ENCODE measurements at places on chromosomes 12 and 14. TPM values are rescaled to one million over a fixed set of nuclear protein-coding genes. Genes with fewer than 3 reads are reported as not detected.

Gene ACSM4
- not detected for total RNA-seq

Gene FOXM1
- 91.0 TPM for total RNA-seq

Gene LRP1-AS
- not detected for total RNA-seq

Gene SOAT2
- total RNA-seq: not detected

Gene CCDC184
- total RNA-seq: 1.4 TPM

Gene PAPLN
- 2.0 TPM for total RNA-seq

Gene ANKRD33
- not detected for total RNA-seq

Gene ABCC9
- 0.03 TPM for total RNA-seq

Gene NKX2-1
- not detected for total RNA-seq

Gene ZNF384
- 28.0 TPM for total RNA-seq

Gene ART4
- total RNA-seq: not detected

Gene SPIC
- not detected for total RNA-seq

Gene TMEM233
- not detected for total RNA-seq

DNA sequence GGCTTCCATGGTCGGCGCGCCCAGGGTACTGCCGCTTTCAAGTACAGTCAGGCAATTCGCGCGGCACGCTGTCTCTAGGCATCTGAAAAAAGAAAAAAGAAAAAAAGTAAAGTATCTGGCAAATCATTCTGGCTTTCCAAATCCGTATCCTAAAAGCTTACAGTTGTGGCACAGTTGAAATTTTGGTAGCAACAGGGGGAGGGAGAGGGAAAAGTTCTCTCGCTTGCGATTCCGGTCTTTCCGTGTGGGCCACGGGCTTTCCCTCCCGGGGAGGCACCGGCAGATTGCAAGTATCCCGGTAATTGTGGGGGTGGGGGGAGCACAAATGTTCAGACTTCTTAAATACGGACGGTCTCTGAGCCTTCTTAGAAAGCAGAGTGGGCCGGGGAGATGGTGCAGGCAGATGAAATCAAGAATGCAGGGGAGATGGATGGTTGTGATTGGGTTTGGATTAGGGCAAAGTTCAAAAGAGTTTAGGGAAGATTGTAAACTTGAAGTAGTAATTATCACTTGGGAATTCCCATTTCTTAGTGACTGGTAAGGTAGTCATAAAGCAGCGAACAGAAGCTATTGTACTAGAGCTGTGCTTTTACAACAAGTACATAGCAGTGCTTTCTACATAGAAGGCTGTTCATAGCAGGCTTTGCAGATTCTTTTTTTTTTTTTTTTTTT, 1.2 kb downstream of the SOCS2 start:
- DNase-seq: peak; percentile 61

DNA sequence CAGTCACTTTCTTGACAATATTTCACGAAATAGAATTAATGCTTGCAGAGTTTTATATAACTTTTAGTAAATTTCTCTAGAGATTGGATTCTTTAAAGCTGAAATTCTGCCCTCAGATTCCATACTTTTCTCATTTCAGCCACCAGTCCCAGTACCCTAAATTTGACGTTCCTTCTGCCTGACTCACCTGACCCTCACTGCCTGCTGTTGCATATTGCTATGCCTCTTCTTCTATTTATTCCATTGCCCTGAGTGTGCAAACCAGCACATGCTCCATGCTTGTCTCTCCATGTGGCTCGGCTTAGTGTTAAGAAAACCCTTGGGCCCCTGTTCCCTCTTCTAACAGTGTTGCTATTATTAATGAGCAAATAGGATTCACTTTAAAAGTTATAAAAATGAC, 533.3 kb downstream of the LRFN5 start:
- DNase-seq: peak; percentile 28

DNA sequence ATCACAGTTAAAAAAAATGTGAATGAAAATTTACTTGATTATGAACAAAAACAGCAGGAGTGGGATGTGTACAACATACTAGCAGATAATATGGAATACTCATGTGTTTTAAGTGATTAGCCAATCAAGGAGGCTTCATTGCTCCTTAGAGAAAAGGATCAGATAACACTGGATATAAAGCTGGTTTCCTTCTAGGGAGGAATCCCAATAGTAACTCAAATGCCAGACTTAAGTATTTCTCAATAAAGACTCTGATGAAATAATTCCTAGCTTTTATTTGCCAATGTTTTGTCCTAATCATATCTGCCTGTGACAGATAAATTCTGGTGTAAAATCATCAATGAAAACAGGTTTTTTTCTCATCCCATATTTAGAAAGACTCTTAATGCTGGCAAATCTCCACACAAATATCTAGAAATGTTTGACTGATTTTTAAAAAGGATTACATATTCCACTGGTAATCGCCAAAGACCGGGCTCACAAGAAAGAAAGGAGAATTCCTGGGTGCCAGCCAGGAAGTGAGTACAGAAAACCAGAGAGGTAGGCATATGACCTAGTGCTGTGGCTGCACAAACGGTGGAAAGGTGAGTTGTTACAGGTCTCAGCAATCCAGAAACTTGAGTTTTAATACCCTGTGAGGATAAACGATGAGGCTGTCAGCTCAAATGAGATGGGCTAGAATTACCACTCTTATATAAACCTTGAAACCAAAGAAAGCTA, 108.6 kb upstream of the TTC7B start:
- no peak for DNase-seq

DNA sequence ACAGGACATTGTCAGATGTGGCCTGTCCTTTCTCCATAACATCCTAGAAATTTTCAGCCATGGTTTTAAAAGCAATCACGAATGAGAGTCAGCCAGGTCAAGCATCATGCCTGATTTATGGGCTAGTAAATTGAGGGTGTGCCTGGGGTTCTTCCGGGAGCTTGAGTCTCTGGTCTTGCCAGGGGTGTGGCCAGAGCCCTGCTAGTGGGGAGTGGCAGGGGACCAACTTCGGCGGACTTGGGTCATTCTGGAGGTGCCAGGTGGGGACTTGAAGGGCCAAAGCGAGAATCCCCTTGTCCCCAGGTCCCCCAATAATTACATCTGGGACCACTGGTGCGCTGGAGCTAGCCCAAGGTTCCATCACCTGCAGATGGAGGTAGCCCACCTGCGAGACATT, 5.7 kb downstream of the OTUB2 start:
- DNase-seq: no peak

DNA sequence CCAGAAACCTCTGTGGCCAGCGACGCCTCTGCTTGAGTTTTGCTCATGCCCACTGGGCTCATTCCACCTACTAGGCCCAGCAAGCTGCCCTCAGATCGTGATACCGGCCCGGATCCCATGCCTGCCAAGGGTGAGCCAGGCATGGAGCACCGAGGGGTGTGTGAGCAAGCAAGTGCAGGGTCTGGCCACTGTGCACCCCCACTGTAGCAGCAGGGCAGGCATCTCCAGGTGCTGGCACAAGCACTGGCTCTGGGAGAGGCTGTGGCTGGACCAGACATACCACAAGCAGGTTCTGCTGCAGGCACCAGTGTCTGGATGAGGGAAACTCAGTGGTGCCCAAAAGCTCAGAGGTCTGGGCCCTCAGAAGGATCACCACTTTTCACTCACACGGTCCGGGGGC, 20.6 kb downstream of the FAM186A start:
- DNase-seq: no peak

DNA sequence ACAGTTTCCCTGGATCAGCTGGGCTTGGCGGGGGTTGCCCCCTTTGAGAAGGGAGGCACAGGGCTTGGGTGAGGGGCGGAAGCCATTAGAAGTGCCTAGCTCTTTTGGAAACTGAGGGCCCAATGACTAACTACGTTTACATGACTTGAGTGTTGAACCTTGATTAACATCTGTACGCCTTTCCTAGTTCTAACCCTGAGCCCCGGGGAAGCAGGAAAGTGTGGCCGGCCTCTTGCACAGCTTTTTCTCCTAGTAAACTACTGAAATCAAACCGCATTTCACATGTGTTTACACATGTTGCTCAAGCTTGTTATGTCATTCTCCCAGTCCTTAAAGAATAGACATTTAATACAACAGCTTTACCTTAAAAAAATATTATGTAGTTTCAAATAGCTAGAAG, 1356.4 kb upstream of the TMEM132C start:
- DNase-seq: no peak

DNA sequence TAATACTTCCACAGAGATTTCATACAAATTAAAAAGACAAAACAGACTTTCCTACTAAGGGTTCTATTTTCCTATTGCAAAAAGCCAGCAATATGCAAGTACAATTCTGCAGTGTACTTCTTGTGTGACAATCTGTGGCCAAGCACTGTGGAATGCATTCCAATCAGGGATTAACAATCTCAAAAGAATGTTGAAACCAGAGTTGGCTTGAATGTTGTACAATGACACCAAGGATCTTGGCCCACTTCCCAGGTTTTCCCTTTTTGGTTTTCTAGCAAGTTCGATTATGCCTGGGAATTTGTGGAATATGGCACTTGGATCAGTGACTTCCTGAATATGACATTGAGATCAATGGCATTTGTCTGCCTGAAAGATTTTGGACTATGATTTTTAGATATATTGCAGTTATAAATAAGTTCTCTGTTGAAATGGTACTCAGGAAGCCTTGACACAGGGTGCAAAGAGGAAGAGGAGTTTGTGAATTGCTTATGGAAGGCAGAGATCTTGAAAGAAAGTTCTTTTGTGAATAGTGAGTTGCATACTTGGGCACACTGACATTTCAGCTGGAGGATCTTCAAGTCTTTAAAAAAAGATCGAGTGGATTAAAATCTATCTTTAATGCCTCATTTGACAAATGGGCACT, 81.4 kb upstream of the FERMT2 start:
- DNase-seq: no peak

DNA sequence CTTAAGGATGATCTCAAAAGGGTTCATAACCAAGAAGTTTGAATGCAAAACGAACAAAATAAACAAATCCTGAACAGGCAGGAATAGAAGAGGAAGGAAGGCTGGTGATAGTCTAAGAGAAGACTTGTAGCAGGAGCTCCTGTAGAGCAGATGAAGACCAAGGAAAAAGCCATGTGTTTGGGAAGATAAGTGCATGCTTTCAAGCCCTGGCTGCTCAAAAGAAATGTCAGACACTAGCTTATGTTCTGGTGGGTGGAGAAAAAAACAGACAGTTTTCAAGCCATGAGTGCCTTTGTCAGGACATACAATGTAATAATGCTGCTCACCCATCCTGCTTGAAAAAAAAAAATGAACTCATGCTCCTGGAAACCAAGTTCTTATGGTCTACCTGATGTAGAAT, 27.4 kb downstream of the TAOK3 start:
- no peak for DNase-seq

DNA sequence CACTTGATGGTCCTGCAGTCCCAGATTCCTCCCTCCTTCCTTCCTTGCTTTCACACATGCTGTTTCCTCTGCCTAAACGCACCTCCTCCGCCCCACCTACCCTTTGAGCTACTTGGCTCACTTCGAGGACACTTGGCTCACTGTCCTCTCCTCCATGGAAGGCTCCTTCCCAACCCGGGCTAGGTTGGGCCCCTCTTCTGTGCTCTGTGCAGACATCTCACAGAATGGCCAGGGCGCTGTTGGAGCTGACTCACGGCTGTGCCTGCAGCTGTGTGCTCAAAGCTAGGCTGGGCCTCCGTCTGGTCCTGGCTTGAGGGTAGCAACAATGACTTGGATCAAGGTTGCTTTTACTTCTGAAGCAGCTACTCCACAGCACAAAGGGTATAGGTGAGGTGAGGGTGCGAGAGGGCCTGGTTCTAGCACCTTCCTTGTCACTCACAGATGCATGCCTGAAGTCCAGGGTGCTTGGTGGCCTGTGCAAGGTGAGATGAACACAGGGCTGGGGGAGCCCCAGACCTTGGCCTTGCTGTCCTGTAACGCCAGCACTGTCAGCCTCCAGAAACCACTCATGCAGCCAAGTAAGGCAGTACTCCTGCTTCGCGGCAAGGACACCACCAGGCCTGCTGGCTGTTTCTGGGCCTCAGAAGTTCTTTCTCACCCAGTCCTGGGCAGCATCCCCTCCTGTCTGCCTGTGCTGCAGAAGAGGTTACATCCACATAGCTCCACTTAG, 61.8 kb downstream of the GALNT16 start:
- no peak for DNase-seq

DNA sequence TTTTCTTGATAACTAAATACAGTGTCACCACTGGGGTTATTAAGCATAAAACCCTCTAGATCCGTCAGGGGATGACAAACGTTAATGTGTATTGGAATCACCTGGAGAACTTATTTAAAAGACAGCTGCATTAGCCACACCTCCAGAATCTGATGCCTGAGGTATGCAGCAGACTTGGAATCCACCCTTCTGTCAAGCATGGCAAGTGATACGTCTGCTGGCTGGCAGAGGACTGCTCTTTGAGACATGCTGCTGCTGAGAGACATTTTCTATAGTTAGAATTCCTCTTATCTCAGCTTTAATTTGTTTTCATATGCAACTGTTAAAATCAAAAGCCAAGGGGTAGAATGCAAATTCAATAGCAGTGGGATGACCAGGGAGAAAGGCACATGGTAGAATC, 496.3 kb downstream of the NELL2 start:
- no peak for DNase-seq

GRCh38 chr12:56983386-56983785, 23.0 kb downstream of the ZBTB39 start:
- DNase-seq: no peak

DNA sequence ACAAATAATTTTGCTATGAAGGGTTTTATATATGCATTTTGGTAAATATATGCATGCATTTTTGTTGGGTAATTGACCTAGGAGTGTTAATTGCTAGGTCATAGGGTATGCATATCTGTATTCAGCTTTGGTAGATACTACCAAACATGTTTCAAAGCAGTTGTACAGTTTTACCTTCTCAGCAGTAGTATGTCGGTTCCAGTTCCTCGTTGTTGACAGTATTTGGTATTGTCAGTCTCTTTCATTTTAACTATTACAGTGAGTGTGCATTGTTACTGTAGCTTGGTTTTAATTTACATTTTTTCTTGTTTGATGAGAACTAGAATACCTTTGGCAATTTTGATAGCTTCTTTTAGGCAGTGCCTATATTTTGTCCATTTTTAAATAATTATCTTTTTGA, 98.9 kb downstream of the ARID2 start:
- DNase-seq: no peak

GRCh38 chr12:124277394-124278241, 17.3 kb upstream of the RFLNA start:
- DNase-seq: no peak

GRCh38 chr14:50530794-50531365, 1.5 kb downstream of the MAP4K5 start:
- DNase-seq: no peak

DNA sequence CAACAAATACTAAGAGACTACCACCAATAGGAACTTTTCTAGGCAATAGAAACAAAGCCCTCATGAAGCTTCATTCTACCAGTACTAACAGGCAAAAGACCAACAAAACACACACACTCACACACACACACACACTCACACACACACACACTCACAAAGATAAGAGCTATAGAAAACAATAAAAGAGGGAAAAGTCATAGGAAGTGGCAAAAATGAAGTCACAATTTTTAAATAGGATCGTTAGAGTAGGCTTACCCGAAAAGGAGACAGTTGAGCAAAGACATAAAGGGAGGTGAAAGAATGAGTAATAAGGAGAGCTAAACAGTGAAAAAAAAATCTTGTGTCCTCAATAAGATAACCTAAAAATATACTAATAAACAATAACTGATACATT, 66.5 kb downstream of the C2CD5 start:
- no peak for DNase-seq

DNA sequence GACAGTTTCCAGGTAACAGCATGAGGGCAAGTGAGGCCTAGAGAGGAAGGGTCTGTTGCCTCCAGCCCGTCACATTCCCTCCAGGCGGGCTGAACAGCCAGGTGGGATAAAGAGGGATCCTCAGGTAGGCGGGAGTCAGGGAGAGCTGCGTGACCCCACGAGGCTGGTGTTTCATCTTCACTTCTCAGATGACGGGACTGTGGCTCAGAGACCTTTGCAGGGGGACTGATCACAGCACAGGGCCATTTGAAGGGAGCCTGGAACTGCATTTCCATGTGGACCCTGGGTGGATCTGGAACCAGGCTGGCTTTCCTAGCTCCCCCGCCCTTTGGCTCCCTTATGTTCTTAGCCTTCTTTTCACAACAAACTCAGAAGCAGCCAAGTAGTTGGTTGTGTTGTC, 37.4 kb downstream of the SH2B3 start:
- no peak for DNase-seq

Measured in foreskin keratinocyte (primary cell).